ENCODE measurements at places on chromosomes 12 and 14.

- DNase-seq, result no peak
These were observed 82.2 kb upstream of the LMO3 start for GRCh38 chr12:16688200-16688599.

- DNase-seq, result no peak
These were observed 14.2 kb upstream of the ANKRD9 start for GRCh38 chr14:102523569-102524450.

GRCh38 chr12:52247622-52248540 is 14.8 kb downstream of the KRT7 start:
- DNase-seq, result no peak

GRCh38 chr12:108491256-108491655 is 23.8 kb upstream of the FICD start:
- no peak for DNase-seq
